ENCODE measurements at places on chromosomes 4 and X. TPM values are rescaled to one million over a fixed set of nuclear protein-coding genes. Genes with fewer than 3 reads are reported as not detected.

DNA sequence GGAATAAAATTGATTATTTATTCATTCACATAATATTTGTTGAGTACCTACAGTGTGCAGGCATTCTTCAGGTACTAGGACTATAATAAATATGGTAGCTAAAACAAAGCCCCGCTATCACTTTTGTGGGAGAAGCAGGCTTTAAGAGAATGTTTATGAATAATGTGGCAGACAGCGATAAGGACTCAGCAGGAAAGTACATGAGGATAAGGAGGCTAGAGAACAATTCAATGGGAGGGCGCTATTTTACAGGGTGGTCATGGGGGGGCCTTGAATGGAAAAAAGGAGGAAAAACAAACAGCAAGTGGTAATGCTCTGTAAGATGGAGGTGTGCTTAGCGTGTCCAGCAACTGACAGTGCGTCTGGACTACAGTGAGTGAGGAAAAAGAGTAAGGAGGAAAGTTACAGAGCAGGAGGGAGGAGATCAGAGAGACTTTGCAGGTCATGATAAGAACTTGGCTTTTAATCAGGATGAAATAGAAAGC is 264.2 kb upstream of the ETNPPL start:
- no peak for DNase-seq

DNA sequence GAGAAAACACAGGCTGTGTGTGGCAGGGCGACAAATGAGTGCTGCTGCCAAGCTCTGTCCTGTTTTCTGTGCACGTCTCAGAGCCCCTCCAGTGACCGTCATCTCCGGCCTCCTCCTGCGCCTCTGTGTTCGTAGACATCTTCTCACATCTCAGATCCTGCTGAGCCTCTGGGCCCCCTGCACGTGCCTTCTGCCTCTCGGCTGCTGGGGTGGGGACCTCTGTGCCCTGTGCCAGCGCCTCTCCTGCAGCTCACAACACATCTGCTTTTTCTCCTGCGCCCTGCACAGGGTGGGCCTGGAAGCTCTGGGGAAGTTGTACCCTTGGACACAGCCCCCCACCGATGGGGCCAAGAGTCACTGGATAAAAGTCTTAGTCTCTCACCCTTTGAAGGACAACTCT is 2.4 kb upstream of the CTAG2 start:
- DNase-seq = no peak

The SEC24D gene
- total RNA-seq = 25.6 TPM

The MAGEC1 gene
- total RNA-seq = not detected

The NLRP2B gene
- total RNA-seq = not detected

DNA sequence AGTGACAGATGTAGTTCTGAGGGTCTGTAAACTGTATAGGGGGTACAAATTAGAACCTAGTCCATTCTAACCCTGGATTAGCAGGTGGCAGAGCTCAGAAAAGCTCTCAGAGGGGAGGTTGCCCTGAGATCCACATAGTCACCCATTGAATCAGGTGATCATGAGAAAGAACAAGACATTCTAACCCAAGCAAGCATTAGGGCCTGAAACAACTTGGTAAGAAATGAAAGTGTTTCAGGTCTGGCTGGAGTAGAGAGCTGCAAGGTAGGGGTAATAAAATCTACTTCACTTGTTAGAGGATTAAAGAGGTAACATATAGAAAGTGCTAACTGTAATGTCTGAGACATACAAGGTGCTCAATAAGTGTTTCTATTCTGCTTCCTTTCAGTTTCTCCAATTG is 8.8 kb upstream of the BMP2K start:
- DNase-seq = no peak

DNA sequence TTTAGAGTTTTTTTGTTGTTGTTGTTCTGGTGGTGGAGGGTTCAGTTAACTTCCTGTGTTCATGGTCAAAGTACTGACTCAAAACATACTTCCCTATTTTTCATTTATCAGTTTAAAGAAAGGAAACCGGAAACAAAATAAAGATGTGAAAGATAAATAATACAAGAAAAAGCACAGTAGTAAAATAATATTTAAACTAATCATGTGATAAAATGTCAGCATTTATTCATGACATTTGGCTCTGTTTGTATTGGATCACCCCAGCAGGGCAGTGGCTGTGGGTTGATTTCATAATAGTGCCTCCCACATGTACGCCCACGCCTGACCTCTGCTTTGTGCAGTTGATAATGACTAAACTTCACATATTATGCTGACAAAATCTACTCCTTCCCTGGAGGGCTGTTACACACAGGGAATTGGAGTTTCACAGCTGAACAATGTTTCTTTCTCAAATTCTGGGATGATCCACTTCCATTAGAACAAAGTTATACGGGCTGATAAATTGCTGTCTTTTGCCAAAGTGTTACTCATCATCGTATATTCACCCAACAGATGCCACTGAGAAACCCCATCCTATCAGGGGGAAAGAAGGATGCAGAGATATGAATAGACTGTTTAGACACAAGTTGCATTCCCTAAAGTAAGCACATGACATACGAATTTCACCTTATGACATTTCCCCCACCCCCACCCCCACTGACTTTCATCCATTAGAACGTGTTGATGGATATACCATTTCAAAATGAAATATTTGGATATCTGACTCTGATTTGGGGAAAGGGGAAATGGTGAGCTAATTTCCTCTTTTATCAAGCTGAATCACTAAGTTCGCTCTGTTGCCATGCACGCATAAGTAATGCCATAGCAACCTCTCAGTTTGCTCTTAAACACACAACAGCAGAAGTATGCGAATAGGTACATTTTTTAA is 48.3 kb downstream of the AMELX start:
- DNase-seq = peak; percentile 50

GRCh38 chr4:253936-254756 is 51.1 kb downstream of the ZNF732 start:
- DNase-seq = no peak

The LRAT gene
- total RNA-seq = 0.38 TPM

- no peak for DNase-seq
Observed at GRCh38 chr4:159079074-159079473, 23.8 kb upstream of the RAPGEF2 start.

GRCh38 chrX:129092242-129092641 is 431.0 kb downstream of the SMARCA1 start:
- no peak for DNase-seq

GRCh38 chr4:181416966-181417365 is 826.2 kb upstream of the TENM3 start:
- DNase-seq = no peak

GRCh38 chr4:54320826-54321685 is 92.0 kb downstream of the PDGFRA start:
- DNase-seq = no peak

DNA sequence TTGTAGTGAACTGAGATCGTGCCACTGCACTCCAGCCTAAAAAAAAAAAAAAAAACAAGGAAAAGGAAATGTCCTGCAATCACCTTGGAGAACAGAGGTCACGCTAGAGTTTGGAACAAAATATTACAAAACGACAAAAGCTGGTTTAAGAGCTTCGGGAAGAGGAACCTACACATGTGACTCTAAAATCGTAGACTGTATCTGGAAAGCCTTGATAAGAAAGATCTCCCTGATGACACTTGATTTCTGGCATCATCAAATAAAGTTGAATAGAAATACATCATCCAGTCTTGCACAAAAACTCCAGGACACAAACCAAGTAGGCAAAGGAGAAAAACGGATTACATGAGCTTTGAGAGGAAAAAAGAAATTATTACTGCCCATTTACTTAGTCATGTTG is 31.1 kb upstream of the DOCK11 start:
- DNase-seq = no peak

The CXCL1 gene
- 527 TPM for total RNA-seq

GRCh38 chr4:108512615-108513505 is 107.5 kb upstream of the RPL34 start:
- DNase-seq = peak; percentile 1

The XAGE3 gene
- total RNA-seq = not detected

DNA sequence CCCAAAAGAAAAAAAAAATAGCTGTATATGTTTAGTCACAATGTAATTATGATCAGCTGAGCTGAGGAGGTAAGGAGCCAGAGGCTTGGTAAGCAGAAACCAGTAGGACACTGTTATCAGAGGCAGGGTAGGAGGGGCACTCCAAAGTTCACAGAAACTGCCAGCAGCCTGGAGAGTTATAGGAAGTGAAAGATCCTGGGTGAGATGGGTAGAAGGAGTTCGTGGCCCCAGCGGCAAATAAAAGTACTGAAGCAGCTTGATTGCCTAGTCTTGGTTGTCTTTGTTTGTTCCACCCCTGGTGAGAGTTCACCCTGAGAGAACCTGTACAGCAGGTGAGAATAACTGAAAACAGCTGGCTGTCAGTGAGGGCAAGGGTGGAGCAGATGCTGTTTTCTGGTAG is 340.8 kb downstream of the ADGRL3 start:
- no peak for DNase-seq

The NMU gene
- 4.9 TPM for total RNA-seq

DNA sequence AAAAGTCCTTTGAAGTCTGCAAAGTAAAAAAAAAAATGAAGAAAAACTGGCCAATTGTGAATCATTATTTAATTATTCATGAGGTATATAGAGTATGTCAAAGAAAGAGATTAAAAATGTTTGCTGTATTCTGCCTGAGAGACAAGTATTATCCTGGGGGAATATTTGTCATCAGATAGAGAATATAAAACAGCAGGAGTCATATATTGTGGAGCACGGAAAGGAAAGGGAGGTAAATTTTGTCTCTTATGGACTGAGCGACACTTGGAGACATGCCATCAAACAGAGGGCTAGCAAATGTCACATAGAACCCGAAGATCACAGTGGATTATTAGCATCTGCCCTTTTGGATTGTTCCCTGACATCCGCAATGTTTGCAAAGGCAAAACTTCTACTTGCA is 39.2 kb upstream of the FAT1 start:
- no peak for DNase-seq

- DNase-seq = no peak
Observed at GRCh38 chrX:153902385-153902784, 2.1 kb upstream of the AVPR2 start.

- no peak for DNase-seq
Observed at GRCh38 chrX:154505734-154506133, 10.3 kb downstream of the FAM3A start.

- no peak for DNase-seq
Observed at GRCh38 chr4:161919442-161920220, 244.2 kb downstream of the FSTL5 start.

- DNase-seq = no peak
Observed at GRCh38 chr4:54032558-54033135, 31.8 kb downstream of the CHIC2 start.

DNA sequence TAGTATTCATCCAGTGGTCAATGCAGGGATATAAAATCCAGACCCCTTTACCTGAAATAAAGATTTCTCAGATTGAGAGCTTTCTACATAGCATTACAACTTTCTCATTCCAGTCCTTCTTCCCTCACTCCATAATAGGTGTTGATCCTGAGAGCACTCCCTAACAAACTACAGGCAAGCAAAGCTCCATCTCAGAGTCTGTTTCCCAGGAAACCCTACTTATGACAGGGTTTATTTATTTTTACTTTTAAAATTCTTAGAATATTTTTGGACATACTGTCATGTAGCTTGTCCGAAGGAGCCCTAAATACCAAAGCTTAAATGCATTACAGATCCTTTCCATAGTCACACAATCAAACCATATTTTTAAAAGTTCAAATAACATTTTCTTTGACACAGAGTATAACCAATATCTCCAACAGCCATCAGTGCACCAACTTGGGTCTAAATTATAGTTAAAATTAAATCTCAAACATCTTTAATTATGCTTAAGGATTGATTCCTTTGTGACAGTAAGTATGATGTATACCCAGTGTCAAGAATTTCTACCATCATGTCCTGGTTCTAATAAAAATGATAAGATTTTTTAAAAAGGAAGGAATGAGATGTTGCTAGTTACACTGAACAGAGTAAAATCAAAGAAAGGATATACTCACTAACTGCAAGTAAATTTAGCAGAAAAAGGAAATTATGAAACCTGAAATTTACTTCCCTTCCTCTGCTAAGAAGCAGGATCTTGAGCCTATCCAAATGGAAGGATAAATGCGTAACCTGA is 580.4 kb upstream of the ADGRL3 start:
- DNase-seq = no peak
